ENCODE measurements at places on chromosomes 1 and 21.

GRCh38 chr1:31266547-31266946 lies 26.9 kb upstream of the NKAIN1 start:
- no peak for DNase-seq

- no peak for DNase-seq
These were observed 2.8 kb upstream of the CAPZB start for GRCh38 chr1:19488136-19488535.

DNA sequence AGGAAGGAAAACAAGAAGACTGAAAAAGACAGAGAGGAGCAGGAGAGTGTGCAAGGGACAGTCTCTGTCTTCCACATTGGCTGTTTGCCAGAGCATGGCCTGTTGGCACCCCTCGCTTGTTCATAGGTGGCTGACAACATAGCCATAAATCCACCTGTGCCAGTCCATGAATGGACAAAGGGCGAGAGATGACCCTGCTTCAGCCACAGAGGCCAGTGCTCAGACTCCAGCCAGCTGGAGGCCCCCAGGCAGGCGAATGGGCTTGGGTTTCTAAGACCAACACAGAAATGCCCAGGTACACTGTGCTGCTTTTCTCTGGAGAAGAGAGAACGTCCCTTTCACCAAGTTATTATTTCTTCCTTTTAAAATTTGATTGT lies 60.6 kb downstream of the RIPK4 start:
- DNase-seq: no peak

DNA sequence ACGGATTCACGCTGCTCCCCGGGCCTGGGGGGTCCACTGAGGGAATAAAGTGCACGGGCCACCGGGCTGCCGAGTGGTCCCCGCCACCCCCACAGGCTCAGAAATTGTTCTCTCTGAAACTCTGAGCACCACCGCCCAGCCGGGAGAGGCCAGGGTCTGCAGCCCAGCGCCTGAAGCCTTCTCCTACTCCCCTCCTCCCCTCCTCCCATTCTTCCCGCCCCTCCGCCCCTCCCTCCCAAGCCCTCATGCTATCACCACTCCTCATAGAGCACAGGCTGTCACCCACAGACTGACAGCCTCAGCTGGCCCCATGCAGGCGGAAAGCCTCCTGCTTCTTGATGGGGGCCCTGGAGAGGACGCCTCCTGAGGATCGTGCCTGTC lies 707 bp upstream of the GPR153 start:
- DNase-seq: no peak

DNA sequence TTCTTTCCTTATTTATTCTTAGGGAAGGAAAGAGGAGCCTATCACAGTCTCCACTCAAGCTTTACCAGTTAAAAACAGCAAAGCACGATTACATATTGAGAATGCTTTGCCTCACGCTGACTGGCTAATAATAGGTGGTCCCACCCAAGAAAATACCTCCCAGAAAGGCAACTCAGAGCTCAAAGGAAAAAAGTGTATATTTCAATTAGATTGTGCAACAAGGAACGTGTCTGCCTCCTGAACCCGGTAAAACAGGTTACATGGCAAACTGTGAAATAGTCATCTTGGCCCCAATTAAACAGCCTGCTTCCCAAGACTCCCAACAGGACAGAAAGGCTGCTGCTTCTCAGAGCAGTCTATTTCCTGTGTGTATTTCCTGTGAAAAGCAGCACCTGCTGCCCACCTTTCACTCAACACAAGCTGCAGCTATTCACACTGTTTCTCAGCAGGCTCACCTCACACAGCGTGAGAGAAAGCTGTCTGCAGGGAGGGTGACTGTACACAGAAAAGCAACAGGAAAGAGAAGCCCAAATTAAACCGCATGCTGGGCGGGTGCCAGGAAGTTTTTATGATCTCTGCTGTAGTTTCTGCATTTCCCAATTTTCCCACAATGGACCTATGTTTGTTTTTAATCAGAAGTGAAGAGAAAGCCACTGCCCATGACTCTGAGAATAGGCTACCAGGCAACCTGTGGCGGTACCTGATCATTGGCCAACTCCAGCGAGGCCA lies 44.0 kb downstream of the URB1 start:
- peak; percentile 23 for DNase-seq

- no peak for DNase-seq
These were observed 62.6 kb upstream of the SPAG17 start for GRCh38 chr1:118247593-118247992.

DNA sequence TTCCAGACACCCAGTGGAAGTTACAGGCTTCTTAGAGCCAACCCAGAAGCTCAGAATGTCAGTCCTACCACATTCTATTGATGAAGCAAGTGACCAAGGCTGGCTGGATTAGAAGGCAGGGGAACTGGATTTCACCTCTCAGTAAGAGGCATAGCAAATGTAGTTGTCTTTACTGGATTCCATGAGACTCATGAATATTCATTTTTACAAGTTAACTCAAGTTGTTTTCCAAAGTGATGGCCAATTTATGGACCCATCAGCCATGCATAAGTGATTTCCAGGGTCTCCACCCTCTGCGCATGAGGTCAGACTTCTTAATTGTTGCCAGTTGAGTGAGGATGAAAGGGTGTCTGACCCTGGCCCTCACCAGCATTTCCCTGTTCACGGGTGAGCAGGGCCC lies 426.8 kb upstream of the VAMP3 start:
- no peak for DNase-seq

DNA sequence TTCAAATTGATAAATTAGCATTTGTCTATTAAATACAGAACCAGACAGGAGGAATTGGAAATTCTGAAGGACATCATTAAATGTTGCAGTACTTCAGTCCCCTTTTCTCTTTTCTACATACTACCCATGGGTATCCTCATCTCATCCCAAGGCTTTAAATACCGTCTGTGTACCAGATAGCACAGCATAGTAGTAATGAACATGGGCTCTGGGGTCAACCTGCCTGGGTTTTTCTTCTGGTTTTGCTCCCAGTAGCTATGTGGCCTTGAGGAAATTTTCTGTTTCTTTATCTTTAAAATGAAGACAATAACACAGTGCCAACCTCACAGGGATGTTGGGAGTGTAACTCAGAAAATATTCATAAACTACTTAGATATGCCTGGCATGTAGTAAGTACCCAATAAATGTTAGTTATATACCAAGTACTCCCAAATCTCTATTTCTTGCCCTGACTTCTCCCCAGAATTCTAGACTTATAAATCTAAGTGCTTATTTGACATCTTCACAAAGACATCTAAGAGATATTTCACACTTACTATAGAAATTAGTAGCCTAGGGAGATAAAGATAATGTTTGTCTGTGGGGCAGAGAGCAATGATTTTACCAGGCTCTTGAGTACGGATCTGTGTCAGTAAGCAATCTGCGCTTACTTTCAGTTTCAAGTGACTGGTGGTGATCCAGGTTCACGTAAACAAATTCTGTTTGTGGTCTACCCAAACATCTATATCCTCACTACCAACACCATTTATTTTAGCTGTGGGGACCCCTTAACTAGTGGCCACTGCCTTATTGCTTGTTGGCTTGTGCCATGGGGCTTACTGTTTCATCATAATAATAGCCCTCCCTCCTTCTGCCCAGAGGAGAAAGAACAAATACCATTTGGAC lies 37.3 kb downstream of the VANGL2 start:
- DNase-seq: no peak

DNA sequence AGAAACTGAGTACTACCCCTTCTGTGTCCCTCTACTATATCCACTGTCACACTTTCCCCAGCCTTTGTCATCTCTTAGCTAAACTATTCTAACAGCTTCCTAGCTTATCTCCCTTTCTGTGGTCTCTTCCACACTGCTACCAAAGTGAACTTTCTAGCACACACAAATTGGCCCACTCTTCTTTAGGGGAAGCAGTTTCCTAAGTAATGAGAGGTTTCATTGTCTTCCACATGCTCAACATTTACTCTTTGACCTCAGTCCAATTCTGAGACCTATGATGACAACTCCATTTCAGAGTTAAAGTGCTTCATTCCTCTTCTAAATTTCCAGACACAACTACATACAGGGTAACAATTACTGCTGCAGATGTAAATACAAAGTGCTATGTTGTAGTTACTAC lies 32.9 kb downstream of the SCYL3 start:
- DNase-seq: no peak

GRCh38 chr1:181317261-181317930 lies 165.9 kb upstream of the CACNA1E start:
- DNase-seq: no peak

DNA sequence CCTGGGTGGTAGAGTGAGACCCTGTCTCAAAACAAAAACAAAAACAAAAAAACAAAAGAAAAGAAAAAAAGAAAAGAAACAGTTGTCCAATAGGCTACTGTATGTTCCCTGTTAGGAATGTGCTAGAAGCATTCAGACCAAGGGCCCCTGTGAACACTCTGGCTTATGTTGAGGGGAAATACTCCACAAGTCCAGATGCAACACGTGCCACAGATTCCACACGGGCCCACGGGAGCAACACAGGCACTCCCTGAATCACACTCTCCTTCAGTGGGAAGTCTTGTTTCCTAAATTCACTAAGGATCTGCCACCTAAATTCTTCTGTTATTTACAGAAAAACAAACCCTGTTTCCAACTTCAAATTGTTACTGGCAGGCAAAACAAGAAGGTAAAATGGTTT lies 291.1 kb downstream of the PCP4 start:
- DNase-seq: no peak

DNA sequence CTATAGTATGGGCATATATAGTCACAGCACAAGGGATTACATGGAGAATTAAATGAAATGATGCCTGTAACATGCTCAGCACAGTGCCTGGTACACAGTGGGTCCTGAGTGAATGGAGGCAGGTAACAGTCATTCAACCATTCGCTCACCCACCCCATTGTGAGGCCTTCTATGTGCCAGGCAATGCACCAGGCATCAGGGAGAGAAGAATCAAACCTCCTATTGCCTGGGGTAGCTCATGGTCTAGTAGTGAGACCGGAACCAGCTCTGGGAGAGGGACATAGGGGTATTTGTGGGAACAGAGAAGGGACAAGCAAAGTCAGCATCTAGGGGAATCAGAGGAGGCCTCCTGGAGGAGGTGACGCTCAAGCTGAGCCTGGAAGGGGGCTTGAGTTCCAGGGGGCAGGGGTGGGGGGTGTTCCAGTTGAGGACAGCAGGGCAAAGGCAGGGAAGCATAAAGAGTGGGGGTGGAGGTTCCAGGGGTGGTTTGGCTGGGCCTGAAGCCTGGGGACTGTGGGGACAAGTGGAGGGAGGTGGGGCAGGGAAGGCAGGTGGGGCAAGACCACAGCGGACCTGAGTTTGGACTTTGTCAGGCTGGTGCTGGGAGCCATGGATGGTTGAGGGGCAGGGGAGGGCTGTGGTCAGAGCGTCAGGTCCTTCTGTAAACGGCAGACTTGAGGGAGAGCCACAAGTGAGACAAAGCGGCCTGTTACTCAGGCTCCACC lies 591.6 kb downstream of the PTPRU start:
- DNase-seq: no peak

DNA sequence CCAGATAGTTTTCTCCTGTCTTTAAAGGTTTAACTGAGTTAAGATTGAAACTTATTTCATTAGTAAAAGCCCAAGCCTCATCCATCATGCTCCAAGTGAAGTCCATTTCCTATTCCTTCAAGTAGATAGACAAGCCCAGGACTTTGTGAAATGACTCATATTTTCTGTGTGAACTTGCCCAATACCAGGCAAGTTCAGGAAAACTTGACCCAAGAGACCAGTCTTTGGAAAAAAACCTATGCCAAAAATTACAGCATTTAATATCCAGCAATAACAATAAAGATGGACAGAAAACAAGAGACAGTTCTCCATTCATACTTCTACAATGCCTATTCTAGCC lies 405 bp upstream of the RAB29 start:
- DNase-seq: no peak

GRCh38 chr1:110673805-110674336 lies 869 bp downstream of the KCNA3 start:
- peak; percentile 83 for DNase-seq

DNA sequence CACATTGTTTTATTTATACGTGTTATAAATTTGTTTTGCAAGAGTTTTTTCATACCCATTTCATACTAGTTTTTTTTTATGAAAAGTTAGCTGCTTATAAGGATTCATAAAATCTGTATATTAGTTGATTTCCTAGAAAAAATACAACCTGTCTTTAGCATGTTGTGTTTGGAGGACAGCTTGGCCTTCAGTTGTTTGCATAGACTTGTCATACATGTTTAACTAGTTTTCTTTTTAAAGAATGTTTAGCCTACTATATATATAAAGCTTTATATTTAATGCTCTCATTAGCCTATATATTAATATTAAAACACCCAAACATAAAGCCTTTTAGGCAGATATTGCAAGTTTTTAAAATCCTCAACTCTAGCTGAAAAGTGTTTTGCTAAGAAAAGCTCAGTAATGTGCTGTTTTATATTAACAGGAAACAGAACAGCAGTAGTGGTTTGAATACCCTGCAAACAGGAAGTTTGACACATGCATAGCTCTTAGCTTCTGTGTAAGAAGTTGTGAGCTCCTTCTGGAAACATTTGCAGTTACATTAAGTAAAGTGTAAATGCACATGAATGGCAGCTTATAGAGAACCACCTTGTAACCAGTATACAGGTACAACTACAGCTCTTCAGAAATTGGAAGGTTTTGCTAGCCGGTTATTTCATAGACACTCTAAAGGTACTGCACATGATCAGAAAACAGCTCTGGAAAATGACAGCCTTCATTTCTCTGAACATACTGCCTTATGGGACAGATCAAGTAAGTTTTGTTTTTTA lies at the start of gene PRKACB:
PRKACB (plus strand) TSS at position 476 of the 770 bp plus-strand sequence; CDS start at position 567, 91 bp downstream.
- no peak for DNase-seq

DNA sequence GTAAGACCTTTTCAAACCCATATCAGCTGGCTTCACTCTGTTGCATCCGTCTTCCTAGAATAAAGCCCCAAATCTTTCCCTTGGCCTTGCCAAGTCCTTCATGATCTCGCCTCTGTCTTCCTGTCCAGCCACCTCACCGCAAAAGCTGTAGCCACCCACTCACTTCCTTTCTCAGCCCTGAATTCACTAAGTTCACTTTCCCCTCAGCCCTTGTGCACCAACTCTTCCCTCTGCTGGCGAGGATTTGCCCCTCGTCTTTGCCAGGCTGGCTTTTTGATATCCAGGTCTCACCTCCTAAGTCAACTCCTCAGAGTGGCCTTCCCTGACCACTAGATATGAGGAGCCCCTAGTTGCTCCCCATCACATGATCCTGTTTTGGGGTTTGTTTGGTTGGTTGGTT lies 3.9 kb upstream of the COL16A1 start:
- no peak for DNase-seq

DNA sequence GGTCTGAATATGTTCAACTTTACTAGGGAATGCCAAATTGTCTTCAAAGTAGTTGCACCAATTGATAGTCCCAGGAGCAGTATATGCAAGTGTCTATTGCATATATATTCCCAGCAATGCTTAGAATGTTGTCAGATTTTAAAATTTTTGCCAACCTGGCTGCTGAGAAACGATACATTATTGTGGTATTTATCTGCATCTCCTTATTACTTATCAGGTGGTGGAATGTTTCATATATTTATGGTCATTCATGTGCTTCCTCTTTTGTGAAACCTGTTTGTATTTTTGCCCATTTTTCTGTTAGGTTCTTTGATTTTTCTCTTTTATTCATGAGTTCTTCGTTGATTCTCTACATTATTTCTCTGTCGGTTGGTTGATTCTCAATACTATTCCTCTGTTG lies 39.5 kb downstream of the COLGALT2 start:
- DNase-seq: no peak

All from activated CD8-positive, alpha-beta memory T cell treated with anti-CD3 and anti-CD28 coated beads, Interleukin-2, amount 50 U/mL, for 48 hours (primary cell).